Lower lobe of right lung (tissue), 2 donors: ENCODE measurements at places on chromosomes 11 and 22. TPM values are rescaled to one million over a fixed set of nuclear protein-coding genes. Genes with fewer than 3 reads are reported as not detected.

GPHA2 gene
- not detected for total RNA-seq

OR52A1 gene
- total RNA-seq = not detected

TSGA10IP gene
- total RNA-seq = not detected

OR56A4 gene
- total RNA-seq = not detected

TPBGL gene
- 0.47 TPM for total RNA-seq

ARHGAP8 gene
- total RNA-seq = 18.2 TPM

RASGRP2 gene
- 30.4 TPM for total RNA-seq

CABP7 gene
- not detected for total RNA-seq

FOLR2 gene
- total RNA-seq = 28.1 TPM

FZD4 gene
- total RNA-seq = 51.1 TPM

CTSF gene
- total RNA-seq = 31.2 TPM

OR5T1 gene
- total RNA-seq = not detected

C11orf42 gene
- not detected for total RNA-seq

OVCH2 gene
- total RNA-seq = 7.4 TPM

SLN gene
- total RNA-seq = 0.92 TPM

KRTAP5-9 gene
- total RNA-seq = not detected

HBE1 gene
- total RNA-seq = not detected

OR8D4 gene
- not detected for total RNA-seq

TRIM49C gene
- not detected for total RNA-seq

UBASH3B gene
- total RNA-seq = 64.7 TPM

FAM180B gene
- 0.53 TPM for total RNA-seq

DCHS1 gene
- 23.2 TPM for total RNA-seq

CAPN5 gene
- 7.2 TPM for total RNA-seq

SLC7A4 gene
- 0.47 TPM for total RNA-seq

NOL12 gene
- 23.0 TPM for total RNA-seq

INCENP gene
- 21.6 TPM for total RNA-seq

TRIM49 gene
- not detected for total RNA-seq

HTR3B gene
- total RNA-seq = not detected

PLAAT5 gene
- 2.2 TPM for total RNA-seq

TUB gene
- total RNA-seq = 5.2 TPM

B4GALNT4 gene
- total RNA-seq = 0.38 TPM

MRE11 gene
- total RNA-seq = 17.6 TPM

SYT8 gene
- total RNA-seq = 18.5 TPM

LRRC4C gene
- 0.86 TPM for total RNA-seq
